Fibroblast of skin of back (primary cell): ENCODE measurements at places on chromosomes 7 and 10.

- no peak for DNase-seq
These were observed 3.8 kb upstream of the CLDN3 start for GRCh38 chr7:73773700-73774517.

- DNase-seq, result peak; percentile 65
These were observed 22.6 kb downstream of the PDIA4 start for GRCh38 chr7:149005427-149006344.

DNA sequence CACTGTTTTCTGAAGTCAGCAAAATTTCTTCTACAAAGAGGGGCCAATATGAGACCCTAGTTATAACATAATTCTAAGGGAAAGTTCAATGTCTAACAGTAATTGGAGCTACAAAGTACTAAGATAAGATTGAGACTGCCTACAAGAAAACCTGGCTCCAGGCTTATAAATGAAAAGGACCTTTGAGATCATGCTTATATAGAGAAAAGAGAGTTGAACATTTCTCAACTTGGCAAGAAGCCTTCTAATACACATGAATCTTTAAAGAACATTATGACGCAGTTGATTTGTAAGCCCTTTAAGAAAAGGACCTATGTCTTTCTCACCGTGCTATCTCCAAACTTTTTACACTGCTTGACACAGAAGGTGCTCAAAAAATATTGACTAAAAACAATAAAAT is 87.9 kb downstream of the TPK1 start:
- no peak for DNase-seq

DNA sequence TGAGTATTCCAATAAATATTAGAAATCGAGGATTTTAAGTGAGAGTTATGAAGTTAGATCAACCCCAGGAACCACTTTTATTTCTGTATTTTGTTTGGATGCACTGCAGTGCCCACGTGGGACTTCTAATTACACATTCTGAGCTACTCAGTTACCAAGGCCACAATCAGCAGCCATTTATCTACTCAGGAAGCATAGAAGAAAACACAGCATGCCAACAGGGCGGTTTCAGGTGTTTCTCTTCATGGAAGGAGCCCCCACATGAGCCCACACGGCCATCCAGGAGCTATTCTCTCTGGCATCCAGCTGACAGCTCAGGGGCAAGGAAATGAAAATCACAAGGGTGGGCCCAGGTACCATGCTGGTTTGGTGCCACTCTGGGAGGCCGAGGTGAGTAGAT is 266.5 kb upstream of the MKLN1 start:
- no peak for DNase-seq

GRCh38 chr7:4173615-4174014 is 508.5 kb upstream of the FOXK1 start:
- DNase-seq, result no peak

- DNase-seq, result no peak
These were observed 103.7 kb downstream of the EBF3 start for GRCh38 chr10:129860396-129860795.

DNA sequence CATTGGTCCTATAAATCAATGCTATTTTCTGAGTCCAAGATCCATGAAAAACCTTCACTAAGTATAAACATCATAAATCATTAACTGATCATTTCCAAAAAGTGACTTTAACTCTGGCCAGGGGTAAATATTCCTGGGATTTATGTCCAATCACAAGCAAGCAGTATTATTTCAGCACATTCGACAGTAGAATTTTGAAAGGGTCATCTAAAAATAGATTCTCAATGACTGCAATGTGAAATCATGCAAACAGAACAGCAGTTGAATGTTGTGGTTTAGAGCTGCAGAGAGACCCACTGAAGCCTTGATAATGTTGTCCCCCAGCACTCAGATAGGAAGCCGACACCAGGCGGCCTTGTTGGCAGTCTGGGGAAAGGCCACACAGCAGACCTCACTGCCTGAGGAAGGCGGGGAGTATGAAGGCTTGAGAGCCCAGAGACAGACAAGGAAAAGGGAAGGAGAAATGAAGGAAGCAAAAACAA is 38.1 kb downstream of the FAM107B start:
- peak; percentile 72 for DNase-seq

DNA sequence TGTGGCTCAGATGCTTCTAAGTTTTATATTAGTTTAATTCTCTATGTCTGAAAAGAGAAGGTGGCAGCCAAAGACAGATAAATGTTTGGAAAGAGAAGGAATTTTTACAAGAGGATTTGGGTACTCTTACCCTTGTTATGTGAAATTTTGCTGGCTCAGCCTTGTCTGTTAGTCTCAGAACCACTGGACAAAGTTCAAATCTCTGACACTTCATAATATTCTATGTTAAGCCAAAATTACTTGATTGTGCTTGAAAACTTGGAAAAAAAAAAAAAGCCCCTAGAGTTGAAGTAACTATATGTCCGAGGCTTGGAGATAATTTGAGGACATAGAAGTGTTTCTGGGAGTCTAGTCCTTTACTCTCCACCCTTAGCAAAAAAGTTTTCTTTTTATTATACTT is 1079.3 kb upstream of the LRRTM3 start:
- no peak for DNase-seq

DNA sequence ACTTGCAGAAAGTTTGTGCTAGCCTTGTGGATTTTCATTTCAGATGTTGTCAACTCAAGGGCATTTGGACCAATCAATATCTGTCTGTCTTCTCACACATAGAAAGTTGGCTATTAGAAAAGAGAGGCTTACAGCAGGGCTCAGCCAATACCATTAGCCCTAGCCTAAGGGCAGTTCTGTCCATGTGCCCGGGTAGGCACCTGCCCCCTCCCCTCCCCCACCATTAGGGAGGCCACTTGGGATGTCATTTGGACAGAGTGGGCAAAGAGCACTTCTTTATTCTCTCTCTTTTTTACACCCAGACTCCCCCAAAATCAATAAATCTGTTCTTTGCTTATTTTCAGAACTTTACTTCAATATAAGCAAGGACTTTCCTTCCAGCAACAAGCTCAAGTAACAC is 188.5 kb upstream of the MKI67 start:
- no peak for DNase-seq

- peak; percentile 49 for DNase-seq
These were observed 77.3 kb downstream of the LRRN3 start for GRCh38 chr7:111168182-111168581.

DNA sequence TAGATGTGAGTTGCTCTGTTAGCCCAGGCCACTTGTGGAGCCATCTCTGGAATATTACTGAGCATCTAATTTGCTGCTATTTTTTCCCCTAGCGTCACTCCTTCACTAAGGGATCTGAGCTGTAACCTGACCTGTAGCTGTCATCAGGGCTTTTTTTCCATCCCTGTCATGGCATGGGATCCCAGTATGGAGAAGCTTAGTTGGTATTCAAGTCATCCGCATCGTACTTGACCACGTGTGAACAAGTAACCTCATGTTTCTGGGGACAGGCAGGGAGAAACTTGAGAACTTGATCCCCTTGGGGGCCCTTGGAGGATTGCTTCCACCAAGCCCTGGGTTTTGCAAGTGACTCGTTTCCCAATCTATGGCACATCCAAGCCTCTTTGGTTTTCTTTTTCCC is 474.4 kb upstream of the GALNT17 start:
- DNase-seq, result peak; percentile 21

DNA sequence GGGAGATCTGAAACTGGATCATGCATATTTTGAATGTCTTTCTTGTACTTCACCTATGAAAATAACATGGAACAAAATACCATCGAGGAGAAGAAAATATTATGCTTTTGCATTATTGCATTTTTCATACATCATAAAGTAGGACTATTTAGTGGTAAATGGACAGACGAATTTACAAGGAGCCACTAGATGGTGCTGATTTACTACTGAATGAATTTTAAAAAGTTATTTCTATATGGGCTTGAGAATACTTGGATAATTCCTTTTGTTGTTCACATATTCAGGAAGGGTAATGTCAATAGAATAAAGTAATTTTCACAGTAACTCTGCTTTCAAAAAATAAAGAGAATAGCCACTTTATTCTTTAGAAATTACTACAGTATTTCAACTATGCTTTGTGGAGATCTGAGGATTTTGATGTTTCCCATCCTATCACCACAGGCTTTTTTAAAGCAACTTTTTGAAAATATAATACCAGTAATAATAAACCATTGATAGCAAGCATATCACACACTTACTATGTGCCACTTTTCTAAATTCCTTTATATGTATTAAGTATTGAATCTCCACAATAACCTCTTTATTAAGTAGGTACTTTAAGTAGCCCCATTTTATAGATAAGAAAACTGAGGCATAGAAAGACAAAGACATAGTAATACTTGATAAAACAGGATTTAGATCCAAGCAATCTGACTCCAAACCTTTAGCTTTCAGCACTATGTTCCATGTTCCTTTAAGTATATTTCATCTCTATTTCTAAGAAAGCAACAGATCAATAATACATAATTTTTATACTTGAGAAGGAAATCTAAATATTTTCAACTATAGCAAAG is 38.6 kb downstream of the NEBL start:
- peak; percentile 36 for DNase-seq

- peak; percentile 37 for DNase-seq
These were observed 261.9 kb downstream of the ARL4A start for GRCh38 chr7:12949060-12949931.

- no peak for DNase-seq
These were observed 4.6 kb downstream of the MGMT start for GRCh38 chr10:129471447-129472175.

DNA sequence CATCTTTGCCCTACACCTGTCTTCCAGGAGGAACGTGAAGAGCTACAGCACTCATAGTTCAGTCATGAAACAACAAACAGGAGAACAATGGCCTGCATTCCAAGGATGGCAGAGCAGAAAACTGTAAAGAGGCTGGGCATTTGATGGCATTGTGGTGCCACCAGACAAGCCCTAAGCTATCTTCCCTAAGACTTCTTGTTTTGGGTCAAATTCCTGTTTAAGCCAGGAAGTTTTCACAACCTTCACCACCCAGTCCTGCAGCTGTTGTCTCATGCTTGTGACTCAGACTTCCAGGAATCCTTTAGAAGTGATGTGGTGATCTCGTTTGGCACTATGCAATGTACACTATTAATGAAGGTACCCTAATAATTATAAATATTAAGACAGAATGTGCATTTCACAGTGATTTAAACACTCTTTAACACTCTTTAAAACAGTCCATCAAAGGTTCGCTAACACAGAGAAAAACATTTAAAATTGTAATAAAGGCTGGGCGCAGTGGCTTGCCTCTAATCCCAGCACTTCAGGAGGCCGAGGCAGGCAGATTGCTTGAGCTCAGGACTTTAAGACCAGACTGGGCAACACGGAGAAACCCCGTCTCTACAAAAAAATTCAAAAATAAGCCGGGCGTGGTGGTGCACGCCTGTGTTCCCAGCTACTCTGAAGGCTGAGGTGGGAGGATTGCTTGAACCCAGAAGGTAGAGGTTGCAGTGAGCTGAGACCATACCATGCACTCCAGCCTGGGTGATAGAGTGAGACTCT is 2.7 kb upstream of the HERPUD2 start:
- DNase-seq, result peak; percentile 67

DNA sequence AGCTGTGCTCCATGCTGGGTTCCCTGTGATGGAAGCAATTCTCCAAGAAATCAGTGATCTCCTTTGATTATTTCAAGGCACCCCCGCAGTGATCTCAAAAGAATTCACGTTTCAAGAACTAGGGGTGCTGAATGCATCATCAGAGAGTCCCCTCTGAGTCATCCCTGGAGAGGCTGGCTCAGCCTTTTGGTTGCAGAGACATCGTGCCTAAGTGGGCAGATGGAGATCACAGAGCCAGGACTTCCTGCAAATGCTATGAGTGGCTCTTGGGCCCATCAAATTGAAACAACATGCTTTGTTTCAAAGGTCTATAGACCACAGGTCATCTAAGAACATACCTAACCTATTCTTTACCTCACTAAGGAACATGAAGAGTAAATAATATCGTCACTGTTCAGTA is 41.5 kb upstream of the PLEKHA1 start:
- DNase-seq, result no peak

DNA sequence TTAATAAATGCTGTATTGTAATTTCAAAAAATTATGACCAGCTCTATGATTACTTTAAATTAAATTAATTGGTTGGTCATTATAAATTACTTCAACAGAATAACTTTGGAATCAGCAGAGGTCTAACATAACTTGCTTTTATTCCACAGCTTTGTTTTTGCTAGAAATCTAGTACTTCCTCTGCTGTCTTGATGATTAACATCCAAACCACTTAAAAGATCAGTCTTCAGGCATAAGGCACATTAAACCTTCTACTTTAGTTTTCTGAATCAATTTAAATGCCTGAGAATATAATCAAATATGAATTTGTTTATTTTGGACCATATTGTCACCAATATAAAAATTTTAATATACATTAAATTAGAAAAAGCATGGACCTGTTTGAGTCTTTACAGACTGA is 465.3 kb downstream of the ARL4A start:
- no peak for DNase-seq
